ENCODE measurements at places on chromosomes 5 and 9.

- no peak for DNase-seq
Measured at GRCh38 chr5:144195448-144195847, 24.8 kb downstream of the KCTD16 start.

DNA sequence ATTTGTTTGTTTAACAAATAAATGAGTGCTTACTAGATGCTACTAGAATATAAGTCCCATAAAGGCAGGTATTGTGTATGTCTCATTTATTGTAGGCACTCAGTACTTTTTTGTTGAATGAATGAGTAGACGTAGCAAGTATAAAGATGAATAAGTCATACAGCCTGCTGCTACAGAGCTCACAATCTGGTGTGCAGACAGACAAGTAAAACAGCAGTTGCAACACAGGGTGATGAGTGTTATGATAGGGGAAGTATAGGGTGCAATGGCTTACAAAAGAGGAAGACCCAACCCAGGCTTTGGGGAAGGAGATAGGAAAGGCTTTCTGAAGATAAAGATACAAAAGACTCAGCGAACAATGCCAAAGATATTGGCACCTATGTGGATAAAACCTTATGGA, 47.7 kb downstream of the SH3RF2 start:
- no peak for DNase-seq

- peak; percentile 44 for DNase-seq
Measured at GRCh38 chr9:131478421-131478868, 24.3 kb upstream of the POMT1 start.

DNA sequence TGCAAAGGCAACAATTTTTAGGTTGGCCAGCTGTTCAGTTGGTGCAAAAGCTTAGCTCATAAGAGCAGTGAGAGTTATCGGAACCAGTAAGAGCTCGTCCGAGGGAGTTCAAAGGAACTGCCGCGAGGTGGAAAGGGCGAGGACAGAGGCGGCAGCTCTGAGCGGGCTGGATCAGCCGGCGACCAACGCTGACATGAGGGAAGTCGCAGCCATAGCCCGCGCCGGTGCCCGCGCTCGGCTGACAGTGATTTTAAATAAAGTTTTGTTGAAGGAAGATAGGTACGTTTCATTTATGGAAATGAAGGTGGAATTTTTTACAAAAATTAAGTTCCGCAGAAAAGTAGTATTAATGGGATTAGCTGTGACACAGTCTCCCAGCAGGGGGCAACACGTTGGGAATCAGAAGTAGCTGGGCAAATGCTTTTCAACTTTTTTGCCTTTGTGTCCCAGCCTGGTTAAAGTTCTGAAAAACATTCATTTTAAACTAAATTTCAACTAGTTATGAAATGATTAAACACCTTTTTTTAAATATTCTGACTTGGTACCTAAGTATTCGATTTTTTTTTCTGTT, 43.2 kb downstream of the FBXO4 start:
- DNase-seq: no peak

GRCh38 chr5:56460195-56460546, 227.0 kb upstream of the ANKRD55 start:
- DNase-seq: no peak

- DNase-seq: no peak
Measured at GRCh38 chr5:61820836-61821235, 485.2 kb upstream of the KIF2A start.

- no peak for DNase-seq
Measured at GRCh38 chr9:93190656-93191353, 6.9 kb downstream of the WNK2 start.

DNA sequence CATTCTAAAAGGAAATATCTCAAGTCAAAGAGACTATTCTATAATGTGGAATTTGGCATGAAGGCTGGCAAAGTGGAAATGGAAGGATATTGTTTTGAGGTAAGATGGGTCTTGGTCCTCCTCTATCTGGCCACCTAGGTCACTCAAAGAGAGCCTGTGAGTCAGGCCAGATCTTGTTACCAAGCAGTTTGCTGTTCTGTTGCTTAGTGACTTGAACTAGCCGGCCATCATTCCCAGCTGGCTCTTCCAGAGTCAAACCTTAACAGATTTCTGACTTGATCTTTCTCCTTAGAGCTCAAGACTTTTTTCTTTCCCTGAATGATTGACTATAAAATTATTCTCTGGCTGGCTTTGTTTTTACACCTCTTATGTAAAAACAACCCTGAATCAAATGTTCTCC, 136.1 kb downstream of the PDE4D start:
- DNase-seq: no peak

GRCh38 chr5:132418881-132419280, 49.4 kb downstream of the SLC22A5 start:
- DNase-seq: no peak

- DNase-seq: no peak
Measured at GRCh38 chr9:2985343-2985742, 141.4 kb upstream of the PUM3 start.

DNA sequence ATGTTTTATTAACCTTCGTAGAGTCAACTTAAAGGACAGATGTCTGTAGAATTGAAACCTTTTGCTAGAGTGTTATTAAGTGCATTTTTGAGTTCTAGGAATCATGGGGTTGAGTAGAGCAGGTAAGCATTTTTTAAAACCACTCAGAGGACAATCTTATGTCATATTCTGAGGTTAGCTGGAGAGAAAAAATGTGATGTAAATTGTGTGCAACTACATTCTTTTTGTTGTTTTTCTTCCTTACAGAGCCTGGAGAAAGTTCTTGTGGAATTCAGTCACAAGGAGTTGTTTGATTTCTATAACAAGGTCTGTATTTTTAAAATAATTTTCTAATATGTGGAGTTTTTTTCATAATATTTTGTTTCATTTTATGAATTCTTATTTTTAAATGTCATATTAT, 206.4 kb downstream of the COMMD10 start:
- DNase-seq: no peak

GRCh38 chr5:76367623-76368371, 35.3 kb upstream of the IQGAP2 start:
- DNase-seq: no peak

- DNase-seq: no peak
Measured at GRCh38 chr9:34454571-34455065, 3.8 kb downstream of the FAM219A start.

DNA sequence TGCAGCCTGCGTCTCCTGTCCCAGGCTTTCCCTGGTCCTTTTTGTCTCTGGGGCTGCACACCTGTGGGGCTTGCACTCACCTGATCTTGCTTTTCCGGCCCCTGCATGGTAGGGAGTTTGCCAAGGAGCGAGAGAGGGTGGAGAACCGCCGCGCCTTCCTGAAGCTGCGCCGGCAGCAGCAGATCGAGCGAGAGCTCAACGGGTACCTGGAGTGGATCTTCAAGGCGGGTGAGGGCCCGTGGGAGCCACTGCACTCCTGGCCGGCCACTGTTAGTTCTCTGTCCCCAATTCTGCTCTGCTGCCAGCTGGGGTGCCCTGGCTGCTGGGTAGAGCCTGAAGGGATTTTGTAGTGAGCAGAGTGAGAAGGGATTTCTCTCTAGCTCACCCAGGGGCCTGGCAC, 78.0 kb downstream of the CACNA1B start:
- DNase-seq: no peak

- no peak for DNase-seq
Measured at GRCh38 chr5:139180850-139181249, 17.3 kb downstream of the SIL1 start.

DNA sequence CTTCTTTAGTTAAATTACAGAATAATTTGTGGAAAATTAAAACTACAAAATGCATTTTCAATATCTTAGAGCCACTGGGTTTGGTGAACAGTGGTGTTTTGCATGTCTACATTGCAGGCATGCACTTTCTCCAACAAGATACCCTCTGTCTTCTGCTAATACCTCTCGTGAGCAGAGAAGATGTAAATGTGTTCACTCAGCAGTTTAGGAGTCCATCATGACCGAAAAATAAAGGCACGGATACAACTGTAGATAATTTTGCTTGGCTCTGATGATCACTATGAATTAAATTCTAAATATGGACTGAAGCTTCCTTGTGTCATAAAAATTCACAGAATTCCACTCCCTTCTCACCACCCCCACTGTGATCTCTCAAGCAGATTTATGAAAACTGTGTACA, 313.8 kb downstream of the GLIS3 start:
- no peak for DNase-seq

DNA sequence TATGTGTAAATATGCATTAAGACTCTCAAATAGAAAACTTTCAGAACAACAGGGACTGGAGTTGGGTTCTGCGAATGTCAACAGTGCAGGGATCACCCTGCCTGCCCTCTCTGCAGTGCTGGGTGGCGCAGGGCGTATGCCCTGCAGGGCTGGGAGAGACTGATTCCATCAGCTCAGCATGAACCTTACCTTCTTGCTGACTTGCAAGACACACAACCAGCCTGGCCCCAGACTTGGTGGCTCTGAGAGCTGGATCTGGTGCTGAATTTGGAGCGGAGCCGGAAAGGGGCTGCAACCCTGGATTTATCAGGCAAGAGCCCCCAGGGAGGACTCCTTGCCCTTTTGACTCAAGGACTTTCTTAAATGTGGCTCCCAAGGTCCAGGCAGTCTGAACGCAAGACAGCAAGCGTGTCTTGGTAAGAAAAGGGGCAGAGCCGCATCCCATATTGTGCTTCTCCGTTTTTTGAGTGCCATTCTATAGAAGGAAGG, 376.0 kb upstream of the IRX2 start:
- no peak for DNase-seq

GRCh38 chr5:28750251-28750650, 1711.9 kb upstream of the CDH9 start:
- no peak for DNase-seq

DNA sequence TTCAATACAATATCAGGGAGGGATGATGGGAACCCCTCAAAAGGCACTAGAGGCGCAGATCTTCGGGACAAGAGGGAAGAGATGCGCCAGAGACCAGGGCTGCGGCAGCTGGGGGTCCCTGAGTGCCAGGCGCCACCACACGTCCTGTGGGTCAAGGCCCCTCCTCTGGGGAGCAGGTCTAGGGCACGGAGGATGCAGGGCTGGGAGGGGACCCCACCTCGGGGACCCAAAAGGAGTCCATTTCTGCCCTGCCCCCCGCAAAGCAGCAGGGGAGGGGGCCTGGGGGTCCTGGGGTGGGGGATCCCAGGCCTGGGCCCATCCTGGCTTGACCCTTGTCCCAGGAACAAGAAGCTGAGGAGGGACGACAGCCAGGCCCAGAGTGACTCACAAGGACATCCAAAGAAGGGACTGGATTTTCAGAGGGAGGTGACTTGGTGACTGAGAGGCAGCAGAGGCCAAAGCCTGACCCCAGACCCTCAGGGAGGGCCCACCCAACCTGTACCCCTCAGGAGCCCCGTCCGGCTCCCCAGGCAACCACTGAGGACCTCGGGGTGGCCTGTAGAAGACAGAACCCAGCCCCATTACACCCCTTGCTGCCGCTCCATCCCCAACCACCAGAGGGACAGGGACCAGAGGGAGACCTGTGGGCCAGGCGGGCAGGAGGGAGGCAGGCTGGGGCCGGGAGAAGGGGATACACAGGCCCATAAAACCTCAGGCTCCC, 54.2 kb downstream of the LRSAM1 start:
- peak; percentile 34 for DNase-seq

GRCh38 chr5:96690861-96691260, 28.7 kb downstream of the CAST start:
- DNase-seq: no peak

- DNase-seq: no peak
Measured at GRCh38 chr5:120734033-120734432, 269.9 kb downstream of the PRR16 start.

DNA sequence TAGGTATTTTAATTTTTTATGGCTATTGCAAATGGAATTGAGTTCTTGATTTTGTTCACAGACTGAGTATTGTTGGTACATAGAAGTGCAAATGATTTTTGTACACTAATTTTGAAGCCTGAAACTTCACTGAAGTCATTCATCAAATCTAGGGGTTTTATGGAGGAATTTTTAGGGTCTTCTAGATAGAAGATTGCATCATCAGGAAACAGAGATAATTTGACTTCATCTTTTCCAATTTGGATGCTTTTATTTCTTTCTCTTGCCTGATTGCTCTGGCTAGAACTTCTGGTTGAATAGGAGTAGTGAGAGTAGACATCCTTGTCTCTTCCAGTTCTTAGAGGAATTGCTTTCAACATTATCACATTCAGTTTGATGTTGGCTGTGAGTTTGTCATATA, 58.2 kb upstream of the SNCAIP start:
- DNase-seq: no peak

- no peak for DNase-seq
Measured at GRCh38 chr5:110386782-110387181, 339.7 kb downstream of the TMEM232 start.

- DNase-seq: no peak
Measured at GRCh38 chr5:17070647-17071046, 134.6 kb upstream of the MYO10 start.

DNA sequence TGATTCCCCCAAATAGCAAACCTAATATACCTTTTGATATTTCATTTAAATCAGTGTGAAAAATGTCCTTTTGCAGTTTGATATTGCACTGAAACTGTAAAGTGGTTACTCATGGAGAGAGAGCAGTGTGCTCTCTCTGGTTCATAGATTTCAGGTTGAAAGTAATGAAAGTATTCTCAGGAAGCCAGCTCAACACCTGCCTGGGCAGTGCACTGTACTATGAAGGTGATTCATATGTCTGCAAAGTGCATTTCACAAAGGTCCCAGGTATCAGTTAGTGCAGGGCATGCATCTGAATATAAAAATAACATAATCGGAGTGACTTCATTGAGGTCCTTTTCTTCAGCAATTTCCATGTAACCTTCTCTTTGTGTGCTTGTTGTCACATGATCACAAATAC, 274.3 kb downstream of the CDH18 start:
- DNase-seq: no peak

DNA sequence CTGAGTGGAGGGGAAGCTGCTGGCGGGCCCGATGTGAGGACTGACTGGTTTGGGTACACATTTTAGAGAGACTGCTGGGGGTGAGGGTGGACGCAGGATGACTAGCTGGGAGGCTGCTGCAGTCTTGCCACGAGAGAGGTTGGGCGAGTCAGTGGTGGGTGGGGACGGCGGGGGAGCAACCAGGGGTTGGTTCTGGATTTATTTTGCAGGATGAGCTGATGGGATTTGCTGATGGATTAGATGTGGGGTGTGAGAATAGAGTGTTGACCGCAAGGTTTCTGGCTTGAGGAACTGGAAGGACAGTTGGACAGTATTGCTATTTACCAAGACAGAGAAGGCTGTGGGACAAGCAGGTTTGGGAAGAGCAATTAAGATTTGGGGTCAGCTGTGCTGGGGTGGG, 5.8 kb upstream of the NDST1 start:
- no peak for DNase-seq

DNA sequence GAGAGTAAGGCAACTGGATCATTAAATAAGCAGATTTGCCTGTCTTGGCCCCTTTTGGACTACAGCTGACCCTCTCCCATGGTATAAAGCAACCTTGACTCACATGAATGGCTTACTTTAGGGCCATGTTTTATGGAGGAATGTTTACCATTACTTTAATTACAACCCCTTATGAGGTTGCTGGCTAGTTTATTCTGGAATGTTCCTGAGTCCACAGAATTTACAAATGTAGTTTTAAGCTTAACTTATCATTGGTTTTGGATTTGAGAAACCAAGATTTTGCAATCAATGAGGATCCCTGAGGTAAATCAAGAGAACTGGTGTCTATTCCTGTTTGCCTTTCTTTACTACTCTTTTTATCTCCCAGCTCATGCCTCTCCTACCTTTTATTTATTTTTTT, 15.7 kb downstream of the SLC28A3 start:
- no peak for DNase-seq

Data from naive thymus-derived CD4-positive, alpha-beta T cell (primary cell).